ENCODE measurements at places on chromosomes 2 and 18.

- DNase-seq: no peak
Observed at GRCh38 chr18:79403723-79404566, 8.2 kb downstream of the NFATC1 start.

- no peak for DNase-seq
Observed at GRCh38 chr2:16661936-16662839, 3.4 kb downstream of the CYRIA start.

DNA sequence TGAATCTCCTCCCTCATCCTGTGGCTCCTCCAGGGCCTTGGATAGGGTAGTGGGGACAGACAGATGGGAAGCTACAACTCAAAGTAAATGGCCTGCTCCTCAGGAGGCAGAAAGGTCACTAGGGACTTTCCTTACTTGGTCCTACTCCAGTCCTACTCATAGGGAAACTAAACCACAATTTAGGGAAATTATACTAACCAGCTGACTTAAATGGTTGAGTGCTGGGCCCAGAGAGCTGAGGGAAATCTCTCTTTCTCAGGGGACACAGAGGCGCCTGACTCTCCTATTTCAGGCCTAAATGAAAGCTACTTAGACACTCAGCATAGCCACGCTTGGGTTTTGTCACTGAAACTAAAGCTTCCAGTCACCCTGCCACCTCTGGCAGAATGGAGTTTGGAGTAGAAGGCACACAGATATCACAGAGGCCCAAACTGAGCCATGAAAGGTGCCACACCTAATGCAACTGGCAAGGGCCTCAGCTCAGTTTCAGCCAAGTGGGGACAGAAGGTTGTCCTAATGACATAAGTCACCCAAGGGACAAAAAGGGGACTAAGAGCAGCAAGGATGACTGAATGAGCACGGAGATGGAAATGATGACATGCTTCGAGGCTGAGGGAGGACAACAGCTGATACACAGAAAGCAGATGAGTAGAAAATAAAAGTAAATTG lies 24.0 kb downstream of the CERKL start:
- DNase-seq: no peak

DNA sequence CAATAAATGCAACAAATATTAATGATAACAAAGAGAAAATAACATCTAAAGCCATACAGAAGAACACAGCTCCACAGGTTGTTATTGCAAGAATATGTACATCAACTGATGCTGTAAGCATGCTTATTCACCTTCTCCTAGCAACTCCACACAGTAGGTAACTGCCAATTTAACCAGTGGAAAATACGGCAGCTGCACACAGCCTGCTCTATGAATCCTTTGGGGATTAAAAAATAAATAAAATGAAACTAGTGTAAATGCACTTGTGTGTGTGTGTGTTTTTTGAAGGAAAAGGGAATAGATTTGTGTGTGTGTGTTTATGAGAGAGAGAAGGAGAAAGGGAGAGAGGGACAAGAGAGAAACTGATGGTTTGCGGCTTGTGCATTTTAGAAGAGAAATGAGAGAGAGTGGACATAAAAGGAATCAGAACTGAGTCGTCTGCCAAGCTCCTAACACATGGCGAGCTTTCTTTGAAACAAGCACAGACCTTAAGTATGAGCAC lies 96.2 kb upstream of the PDE1A start:
- DNase-seq: no peak

DNA sequence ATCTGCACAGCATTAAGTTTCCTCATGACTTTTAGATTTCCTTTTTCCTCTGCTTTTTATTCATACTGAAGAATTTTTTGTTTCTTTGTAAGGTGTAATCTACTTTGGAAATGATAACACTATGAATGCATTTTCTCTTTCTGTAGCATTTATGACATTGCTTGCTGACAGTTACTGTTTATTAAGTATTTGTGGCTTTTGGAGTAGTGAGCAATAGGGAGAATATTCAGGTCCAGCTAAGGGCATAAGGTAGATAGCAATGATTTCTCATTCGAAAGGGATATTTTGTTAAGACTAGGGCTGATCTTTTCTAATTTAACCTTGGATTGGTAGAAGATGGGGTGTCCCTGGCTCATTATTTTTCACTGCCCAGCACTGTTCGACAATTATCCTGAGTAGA lies 80.3 kb downstream of the XRCC5 start:
- DNase-seq: no peak

- DNase-seq: no peak
Observed at GRCh38 chr2:689237-689636, 12.0 kb upstream of the TMEM18 start.

DNA sequence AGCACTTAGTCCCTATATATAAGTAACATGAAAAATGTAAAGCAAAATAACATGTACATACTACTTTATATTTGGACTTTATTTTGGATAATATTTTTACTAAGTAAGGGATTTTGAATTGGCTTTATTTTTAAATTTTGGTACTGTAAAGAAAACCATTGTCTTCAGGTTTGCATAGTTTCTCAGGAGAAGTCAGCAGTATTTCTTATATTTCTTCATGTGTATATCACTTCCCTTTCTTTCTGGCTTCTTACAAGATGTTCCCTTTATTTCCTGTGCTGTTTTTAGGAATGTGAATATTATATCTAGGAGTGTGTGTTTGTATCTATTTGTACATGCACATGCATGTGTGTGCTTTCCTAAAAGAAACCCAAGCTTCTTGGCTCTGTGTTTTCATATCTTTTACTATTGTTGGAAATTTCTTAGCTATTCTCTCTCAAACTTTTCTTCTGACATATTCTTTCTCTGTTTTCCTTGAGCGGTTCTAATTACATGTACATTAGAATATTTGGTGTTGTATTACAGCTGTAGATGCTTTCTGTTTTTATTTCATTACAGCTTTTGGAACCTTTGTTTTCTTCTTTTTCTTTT lies 1549.7 kb upstream of the ACVR2A start:
- no peak for DNase-seq

- DNase-seq: no peak
Observed at GRCh38 chr2:204491528-204491927, 53.7 kb upstream of the PARD3B start.

GRCh38 chr2:18005411-18005810 lies 126.9 kb downstream of the KCNS3 start:
- DNase-seq: peak; percentile 9

DNA sequence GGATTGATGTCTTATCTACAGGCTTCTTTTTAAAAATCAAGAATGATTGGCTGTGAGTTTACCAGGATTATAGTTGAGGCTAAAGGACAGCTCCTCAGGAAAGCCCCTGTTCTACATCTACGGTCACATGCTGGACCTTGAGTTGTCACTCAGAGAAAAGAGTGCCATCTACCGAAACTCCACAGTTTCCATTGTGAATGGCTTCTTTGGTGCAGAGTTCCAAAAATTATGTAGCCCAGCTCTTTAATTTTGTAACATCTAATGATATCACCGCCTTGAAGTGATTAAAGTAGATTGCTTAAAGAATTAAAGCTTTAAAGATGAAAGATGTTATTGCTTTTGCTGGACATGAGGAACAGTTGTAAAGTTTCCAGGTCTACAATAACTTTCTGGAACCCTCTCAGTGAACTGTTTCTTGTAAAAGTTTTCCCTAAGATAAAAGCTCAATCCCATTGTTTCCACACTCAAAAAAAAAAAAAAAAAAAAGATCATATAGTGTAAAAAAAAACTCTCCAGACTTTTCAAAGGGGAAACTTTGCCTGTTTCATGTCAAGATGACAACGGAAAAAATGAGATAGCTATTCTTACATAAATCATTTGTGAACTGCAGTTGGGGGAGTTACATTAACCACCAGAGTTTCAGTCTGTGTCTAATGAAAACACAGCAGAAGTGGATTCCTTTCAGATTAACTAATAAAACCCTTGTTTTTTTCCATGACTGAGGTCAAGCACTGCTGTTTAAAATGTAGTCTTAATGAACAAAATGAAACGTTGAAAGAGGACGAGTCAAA lies 4.3 kb downstream of the COL3A1 start:
- DNase-seq: peak; percentile 79

DNA sequence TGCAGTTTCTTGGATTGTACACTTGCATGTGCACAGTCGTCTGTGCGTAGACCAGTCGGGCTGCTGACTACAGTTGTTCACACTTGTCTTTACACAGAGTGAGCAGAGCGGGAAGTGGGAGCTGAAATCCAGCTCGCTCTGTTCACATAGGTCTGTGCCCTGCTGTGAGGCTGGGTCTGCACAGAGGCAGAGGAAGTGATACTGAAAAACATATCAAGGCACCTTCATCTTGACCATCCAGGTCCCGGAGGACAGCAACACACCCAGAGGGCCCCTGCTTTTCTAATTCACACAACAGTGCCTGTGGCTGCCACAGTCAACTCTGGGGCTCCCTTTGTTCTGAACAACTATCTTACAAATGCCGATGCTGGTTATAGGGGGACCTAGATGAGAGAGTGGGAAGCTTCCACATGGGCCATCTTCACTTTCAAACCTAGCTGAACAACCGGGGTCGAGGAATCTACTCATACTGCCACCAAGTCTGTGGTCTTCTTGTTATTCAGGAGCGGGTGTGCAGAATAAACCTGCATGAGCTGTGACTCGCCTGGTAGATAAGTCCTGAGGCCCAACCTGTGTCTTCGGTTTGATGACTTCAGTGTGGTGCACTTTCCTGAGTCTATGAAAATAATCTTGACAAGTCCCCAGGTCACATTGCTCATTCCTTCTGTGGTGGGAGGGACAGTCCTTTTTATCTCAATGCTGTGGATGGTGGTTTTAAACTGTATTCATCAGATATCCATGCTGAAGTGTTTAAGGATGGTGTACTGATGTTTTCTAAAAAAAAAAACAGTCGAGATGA lies 3.5 kb upstream of the ADNP2 start:
- DNase-seq: no peak

DNA sequence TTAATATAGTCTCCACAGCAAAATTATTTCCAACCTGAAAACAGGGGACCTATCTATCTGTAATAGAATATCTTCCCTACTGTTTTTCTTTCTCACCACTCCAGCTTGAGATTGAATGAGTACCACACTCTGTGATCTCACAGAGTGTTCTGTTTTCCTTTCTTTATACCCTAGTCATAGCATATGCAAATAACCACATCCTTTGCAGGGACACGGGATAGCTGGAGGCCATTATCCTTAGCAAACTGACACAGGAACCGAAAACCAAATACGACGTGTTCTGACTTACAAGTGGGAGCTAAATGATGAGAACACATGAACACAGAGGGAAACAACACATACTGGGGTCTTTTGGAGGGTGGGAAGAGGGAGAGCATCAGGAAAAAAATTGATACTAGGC lies 224.7 kb downstream of the SLC8A1 start:
- DNase-seq: no peak

- no peak for DNase-seq
Observed at GRCh38 chr18:79789901-79790890, 7.5 kb upstream of the KCNG2 start.

DNA sequence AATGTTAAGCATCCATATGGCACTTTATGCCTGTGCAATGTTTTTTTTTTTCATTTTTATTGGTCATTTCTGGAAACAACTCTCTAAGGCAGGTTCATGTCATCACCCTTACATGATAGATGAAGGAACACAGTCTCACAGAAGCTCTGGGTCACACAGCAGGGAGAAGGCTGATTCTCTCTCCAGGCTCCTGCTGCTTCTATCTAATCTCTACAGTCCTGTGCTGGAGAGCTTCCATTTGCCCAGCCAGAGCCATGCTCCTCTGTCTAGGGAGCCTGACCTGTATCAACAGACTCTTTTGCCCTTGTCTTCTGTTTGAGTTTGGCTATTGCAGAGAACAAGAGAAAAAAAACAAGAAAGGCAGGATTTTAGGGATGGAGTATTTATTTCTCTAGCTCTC lies 584.8 kb downstream of the MBD2 start:
- no peak for DNase-seq

DNA sequence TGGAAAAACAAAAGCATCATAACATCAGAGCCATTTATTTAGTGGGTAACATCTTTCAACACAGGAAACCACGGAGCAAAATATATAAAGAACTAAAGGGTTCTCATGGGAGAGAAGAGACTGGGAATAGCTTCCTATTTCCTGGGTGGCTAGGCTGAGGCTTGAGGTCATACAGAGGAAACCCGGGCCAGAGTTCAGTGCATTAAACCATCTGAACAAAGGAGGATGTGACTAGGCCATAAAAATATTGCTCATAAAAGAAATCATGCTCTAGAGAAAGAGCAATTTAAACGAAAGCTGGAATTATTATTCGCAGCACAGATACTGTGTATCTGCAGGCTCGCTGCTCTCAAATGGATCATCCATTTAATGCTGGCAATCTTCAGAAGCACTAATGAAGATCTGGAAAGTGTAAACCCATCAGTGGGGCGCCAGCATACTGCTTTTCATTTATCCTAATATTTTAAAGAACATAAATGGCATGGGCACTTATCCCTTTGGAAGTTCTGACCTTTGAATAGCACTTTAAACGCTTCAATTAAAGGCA lies 83.3 kb downstream of the GALNT14 start:
- no peak for DNase-seq

- DNase-seq: no peak
Observed at GRCh38 chr2:173171924-173172643, 96.4 kb downstream of the MAP3K20 start.

DNA sequence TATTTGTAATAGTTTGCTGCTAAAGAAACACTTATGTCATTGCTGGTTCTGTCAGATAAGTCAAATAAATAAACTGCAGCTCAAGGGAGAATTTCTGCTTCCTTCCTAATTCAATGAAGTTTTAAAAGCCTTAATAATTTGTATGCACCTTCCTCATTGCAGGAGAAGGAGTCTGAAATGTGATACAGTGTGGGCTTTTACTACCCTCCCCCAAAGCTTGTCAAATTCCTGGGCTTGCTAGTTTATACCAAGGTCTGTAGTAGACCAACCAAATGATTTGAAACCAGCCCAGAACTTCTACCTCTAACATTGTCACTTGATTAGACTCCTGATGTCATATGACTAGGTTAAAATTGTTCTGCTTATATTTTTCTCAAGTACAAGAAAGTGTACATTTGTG lies 131.8 kb downstream of the DTNA start:
- peak; percentile 19 for DNase-seq

GRCh38 chr2:41720331-41721251 lies 327.2 kb upstream of the PKDCC start:
- DNase-seq: no peak

- no peak for DNase-seq
Observed at GRCh38 chr2:113011108-113011507, 5.8 kb downstream of the IL36A start.

GRCh38 chr18:68779169-68779568 lies 18.7 kb upstream of the CCDC102B start:
- no peak for DNase-seq
